ENCODE measurements at places on chromosomes 4 and X.

DNA sequence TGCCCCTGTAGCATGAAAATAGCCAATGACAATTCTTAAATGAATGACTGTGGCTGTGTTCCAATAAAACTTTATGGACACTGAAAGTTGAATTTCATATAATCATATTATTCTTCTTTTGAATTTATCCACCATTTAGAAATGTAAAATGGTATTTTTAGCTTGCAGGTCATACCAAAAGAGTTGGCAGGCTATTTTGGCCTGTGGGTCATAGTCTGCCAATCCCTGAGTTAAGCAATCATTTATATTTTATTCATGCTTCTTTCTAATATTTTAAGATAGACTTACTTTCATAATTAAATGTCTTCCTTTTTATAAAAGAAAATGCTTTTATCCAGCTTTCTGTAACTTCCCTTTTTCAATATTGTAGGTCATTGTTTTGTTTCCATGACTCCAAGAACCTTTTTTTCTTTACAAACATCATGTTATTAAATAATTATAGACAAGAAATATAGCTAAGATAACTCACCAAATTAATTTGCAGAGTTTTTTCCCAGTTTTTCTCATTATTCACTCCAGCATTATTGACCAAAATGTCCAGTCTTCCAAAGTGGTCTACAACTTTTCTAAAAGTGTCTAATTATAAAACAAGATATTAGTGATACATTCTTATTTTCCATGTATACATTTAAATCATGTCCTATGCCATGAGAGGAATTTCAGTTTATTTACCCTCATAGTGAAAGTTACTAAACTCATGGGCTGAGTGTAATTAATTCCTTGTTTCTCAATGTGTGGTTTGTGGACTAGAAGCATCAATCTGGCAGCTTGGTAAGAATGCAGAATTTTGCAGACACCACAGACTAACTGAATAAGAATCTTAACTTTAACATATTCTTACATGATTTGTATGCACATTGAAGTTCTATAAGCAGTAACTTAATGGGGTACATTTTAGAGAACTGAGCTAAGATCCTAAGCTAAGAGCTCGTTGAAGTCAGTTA, 4.5 kb downstream of the HPGD start:
- DNase-seq, result no peak

GRCh38 chrX:141176586-141177451, at the start of gene LDOC1:
LDOC1 (minus strand) TSS chrX:141177129; CDS start chrX:141177021, 108 bp downstream.
- peak; percentile 83 for DNase-seq

DNA sequence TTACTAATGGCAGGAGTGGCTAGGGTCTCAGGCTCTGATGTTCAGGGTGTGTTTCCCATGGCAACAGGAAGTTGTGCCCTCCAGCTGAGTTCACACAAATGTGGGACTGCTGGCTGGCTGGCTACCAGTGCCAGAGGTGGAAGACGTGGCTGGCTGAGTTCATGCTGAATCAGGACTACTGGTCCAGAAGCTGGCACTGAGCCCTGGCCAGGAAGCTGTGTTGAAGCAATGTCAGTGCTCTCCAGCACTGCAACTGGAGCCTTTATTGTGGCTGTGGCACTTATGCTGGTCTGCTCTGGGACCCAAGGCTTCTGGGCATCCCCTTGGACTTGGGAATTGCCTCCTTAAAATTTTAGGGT, 42.0 kb upstream of the ZXDA start:
- DNase-seq, result no peak

DNA sequence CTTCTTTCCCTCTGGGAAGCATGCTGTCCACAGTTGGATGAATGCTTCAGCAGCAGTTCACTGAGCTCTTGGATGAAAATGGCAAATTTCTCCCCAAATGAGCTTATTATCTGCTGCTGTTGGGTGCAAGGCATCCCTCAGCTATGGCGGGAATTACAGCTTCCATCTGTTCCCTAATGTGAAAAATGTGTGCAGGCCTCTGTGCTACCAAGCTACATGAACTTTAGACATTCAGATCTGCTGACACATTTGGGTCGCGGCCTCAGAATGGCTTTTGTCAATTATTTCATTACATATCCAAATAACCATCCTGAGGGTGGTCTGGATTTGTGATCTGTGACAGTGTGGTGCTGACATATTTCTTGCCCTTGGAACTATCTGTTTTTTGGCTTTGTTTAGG, 119.5 kb upstream of the SCML1 start:
- DNase-seq, result no peak

DNA sequence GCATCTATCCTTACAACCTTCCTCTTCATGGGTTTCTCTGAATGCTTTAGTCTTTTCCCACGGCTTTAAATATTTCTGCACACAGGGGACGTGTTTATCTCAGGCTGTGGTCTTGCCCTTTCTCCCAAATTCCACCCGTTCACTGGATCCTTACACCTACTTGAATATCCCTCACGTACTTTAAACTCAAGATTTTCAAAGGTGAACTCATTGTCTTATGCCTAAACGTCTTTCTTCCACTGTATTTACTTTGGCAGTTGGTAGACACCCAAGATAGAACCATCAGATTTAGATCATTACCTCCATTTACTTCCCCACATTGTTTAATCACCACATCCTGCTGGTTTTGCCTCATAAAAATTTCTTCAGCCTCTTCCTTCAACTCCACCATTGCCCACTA, 269.2 kb downstream of the CBLL2 start:
- no peak for DNase-seq

GRCh38 chrX:100911731-100912130, 17.0 kb downstream of the XKRX start:
- no peak for DNase-seq

All from globus pallidus (tissue), 1 donor.